Neural crest cell (in vitro differentiated cells): ENCODE measurements at places on chromosomes 5 and 9. TPM values are rescaled to one million over a fixed set of nuclear protein-coding genes. Genes with fewer than 3 reads are reported as not detected.

GRCh38 chr5:125411744-125412560, 665.5 kb upstream of the ZNF608 start:
- no peak for DNase-seq

DNA sequence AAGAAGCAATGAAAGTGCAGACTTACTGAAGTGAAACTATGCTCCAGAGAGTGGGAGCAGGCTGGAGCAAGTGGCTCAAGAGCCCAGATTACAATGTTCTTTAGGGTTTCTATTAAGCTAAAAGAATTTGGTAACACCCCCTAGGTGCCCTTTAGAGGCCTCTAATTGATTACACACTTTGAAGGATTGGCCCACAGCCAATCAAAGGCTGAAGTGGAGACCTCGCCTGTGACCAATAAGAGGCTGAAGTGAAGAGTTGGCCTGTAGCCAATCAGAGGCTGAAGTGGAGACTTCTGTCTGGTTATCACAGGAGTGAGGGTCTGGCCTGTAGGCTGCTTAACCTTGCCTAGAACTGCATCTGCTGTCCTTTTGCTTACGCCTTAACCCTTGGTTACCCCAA, 46.7 kb upstream of the SPATA31C2 start:
- no peak for DNase-seq

DNA sequence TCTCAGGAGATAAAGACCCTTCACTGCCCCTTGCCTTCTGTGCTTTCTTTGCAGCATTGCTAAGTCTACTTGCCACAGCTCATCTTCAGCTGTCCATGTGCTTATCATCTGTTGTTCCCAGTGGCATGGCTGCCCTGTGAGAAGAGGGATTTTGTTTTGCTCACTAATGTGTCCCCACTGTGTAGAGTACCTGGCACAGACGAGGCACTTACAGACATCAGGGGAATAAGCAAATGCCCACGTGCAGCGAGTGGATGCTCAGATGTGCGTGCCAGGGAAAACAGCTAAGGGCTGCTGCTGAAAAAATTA, 31.0 kb downstream of the DAP start:
- no peak for DNase-seq

GRCh38 chr9:87040410-87041009, 93.2 kb upstream of the GAS1 start:
- no peak for DNase-seq

DNA sequence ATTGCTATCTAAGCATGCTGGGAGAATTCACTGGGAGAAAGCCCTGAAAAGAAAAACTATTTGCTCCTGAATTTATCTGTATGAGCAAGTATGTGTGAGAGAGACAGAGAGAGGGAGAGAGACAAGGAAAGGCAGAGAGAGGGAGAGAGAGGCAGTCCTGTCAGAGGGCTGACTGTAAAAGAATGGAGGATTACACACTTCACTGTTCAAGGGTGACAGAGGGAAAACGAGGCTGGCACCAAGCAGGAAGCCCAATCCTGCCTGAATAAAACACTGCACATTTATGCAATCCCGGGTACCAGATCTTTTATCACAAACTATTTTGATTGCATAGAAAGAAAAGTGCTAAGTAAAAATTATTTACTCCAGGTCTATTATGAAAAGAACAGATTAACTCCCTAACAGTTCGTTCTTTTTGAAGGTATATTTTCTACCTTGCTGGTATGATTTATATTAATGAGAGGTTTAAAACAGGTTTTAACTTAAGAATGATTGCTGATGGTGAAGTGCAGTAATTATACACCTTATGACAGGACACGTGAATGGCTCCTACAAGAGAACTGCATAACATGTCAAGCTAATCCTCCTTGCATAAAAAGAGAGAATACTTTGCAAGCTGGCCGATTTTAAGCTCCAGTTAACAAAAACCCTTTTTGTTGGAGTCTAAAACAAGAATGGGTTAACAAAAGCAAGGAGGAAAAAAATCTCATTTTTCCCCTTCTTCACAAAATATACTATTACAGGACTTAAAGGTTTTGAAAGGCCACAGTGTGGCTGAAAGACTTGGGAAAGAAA, 82.5 kb downstream of the NFIB start:
- no peak for DNase-seq

DNA sequence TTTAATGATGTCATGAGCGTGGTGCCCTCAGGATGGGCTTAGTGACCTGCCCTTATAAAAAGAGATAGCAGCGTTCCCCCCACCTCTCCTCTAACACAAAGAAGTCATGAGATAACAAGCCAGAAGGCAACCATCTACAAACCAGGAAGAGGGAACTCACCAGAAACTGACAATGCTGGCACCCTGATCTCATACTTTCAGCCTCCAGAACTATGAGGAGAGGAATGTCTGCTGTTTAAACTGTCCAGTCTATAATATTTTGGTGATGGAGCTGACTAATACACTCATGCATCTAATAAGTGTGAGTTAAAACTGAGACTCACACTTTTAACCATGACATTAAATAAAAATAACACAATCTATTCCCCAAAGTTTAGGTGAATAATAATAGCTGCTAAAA, 156.1 kb upstream of the SPEF2 start:
- no peak for DNase-seq

- no peak for DNase-seq
Measured at GRCh38 chr9:16729651-16730050, 140.8 kb downstream of the BNC2 start.

GRCh38 chr5:55037046-55037771, 13.2 kb downstream of the GZMK start:
- DNase-seq: no peak

GRCh38 chr5:57960569-57960968, 478.0 kb upstream of the ACTBL2 start:
- DNase-seq: no peak

Gene NEUROG1
- total RNA-seq: 7.3 and 7.8 TPM in 2 replicates

DNA sequence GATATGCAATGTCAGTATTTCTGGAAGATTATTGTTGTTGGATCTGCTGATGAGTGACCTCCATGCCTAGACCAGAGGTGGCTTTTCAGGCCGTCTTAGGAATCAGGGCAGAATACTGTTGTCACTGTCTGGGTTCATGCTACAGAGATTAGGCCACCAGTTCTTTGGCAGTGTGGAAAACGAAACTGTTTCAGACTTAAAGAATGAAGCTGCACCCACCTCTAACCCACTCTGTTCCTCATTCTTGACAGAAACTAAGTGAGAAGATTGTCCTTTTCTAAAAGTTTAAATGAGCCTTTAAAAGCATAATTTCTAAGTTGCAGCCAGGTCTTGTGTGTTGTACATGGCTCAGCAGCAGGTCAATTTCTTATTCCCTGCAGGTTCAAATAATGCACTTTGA, 444.3 kb downstream of the ENC1 start:
- DNase-seq: no peak

- no peak for DNase-seq
Measured at GRCh38 chr5:168413062-168413461, 73.2 kb upstream of the RARS1 start.

Gene CLPTM1L
- 95.1 and 103 TPM in 2 replicates for total RNA-seq

Gene KLF9
- total RNA-seq: 0.19 and 0.20 TPM in 2 replicates

DNA sequence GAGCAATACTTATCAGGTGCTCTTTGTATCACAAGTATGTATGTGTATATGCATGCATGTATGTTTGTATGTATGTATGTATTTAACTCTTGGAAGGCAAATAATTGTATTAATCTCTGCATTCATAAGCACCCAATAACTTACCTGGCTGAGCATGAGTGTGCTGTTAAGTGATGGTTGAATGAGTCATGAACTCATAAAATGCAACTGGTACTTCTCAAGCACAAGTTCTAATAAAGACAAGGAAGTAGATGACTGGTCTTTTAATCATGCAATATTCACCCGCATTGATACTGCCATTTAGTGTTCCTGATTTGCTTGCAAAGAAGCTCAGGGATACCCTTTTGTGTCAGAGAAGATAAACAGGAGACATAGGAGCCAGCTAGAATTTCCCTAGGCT, 204.9 kb upstream of the TRPM3 start:
- DNase-seq: no peak

DNA sequence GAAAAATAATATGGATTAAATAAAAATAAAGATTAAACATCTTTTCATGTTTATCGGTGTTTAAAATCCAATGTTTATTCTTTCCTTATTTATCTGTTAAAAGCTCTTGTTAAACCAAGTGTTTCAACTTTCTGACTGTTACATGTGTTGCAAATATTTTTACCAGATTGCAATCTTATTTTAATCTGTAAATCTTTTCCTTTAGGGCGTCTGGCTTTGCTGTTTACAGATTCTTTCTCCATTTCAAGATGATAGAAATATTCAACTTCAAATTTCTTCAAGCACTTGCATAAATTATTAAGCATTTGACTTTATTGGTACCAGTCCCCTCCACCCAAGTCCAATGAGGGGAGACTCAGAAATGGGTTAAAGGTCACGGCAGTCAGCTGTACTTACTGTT, 16.9 kb upstream of the ABCA1 start:
- no peak for DNase-seq

GRCh38 chr5:151151263-151151660, 6.3 kb downstream of the ANXA6 start:
- DNase-seq: no peak

Gene GBGT1
- total RNA-seq: 12.9 and 13.8 TPM in 2 replicates

GRCh38 chr5:98641671-98642070, 131.8 kb upstream of the RGMB start:
- no peak for DNase-seq

DNA sequence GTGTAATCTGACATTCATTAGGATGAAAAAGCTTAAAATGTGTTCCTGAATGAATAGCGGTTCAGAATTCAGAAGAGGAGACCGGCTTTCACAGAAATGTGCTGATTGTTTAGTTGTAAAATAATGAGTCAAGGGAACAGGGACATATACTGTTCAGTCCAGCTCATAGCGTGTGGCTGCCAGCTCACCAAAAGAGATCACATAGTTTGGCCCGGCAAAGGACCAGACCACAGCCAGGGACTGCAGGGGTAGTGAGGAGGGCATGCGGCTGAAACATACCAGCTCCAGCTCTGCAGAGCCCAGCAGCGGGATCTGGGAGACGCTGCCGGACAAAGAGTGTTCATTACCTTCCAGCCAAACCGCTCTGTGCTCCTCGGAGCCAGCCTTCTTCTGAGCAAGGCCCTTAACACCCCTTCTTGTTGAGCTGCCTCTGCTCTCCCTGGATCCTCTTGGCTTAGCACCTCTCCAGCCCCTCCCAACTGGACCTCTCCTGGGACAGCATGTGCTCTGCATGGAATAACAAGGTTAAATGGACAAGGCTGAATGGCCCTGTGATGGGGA, 116.8 kb upstream of the CNTLN start:
- DNase-seq: no peak

GRCh38 chr9:127135056-127135745, 12.8 kb upstream of the ANGPTL2 start:
- DNase-seq: no peak

DNA sequence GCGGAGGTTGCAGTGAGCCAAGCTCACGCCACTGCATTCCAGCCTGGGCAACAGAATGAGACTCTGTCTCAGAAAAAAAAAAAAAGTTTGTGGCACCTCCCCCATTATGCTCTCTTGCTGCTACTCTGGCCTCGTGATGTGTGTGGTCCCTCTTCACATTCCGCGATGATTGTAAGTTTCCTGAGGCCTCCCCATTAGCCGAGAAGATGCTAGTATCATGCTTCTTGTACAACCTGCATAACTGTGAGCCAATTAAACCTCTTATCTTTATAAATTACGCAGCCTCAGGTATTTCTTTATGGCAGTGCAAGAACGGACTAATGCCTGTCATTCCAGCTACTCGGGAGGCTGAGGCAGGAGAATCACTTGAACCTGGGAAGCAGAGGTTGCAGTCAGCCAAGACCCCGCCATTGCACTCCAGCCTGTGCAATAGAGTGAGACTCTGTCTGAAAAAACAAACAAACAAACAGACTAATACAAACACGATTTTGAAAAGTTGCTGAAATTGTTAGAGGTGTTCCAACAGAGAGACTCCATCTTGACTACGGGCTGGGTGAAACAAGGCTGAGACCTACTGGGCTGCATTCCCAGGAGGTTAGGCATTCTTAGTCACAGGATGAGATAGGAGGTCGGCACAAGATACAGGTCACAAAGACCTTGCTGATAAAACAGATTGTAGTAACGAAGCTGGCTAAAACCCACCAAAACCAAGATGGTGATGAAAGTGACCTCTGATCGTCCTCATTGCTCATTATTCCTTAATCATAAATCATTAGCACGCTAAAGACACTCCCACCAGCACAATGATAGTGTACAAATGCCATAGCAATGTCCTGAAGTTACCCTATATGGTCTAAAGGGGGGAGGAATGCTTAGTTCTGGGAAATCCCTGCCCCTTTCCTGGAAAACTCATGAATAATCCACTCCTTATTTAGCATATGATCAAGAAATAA, 8.3 kb upstream of the AFF4 start:
- no peak for DNase-seq

- DNase-seq: no peak
Measured at GRCh38 chr5:140632366-140633020, 482 bp downstream of the CD14 start.

- no peak for DNase-seq
Measured at GRCh38 chr5:173582216-173583111, 34.0 kb downstream of the BOD1 start.

- DNase-seq: peak; percentile 39
Measured at GRCh38 chr5:93800988-93801811, 59.8 kb upstream of the POU5F2 start.

GRCh38 chr5:120677481-120677880, 213.4 kb downstream of the PRR16 start:
- DNase-seq: no peak

DNA sequence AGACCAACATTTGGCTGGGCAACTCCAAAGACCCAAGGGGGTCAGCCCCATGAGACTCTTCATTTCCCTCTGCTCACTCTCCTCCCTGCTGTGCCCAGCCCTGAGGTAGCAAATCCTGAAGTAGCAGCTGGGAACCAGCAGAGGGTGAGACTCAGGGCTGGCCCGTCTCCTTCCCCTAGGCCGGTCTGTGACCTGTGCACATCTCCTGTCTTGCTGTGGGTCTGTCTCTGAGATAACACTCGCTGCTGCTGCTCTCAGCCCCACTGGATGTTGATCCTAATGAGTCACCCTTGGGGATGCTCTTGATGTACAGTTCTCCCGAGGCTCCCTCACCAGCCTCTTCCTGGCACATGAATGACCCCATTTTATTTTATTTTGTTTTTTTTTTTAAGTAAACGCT, 7.3 kb upstream of the OR2V1 start:
- no peak for DNase-seq

- peak; percentile 53 for DNase-seq
Measured at GRCh38 chr5:80255431-80255810, 427 bp downstream of the SERINC5 start.

GRCh38 chr5:145925803-145926202, 10.6 kb upstream of the SH3RF2 start:
- no peak for DNase-seq
